ENCODE measurements at places on chromosomes 4 and X.

DNA sequence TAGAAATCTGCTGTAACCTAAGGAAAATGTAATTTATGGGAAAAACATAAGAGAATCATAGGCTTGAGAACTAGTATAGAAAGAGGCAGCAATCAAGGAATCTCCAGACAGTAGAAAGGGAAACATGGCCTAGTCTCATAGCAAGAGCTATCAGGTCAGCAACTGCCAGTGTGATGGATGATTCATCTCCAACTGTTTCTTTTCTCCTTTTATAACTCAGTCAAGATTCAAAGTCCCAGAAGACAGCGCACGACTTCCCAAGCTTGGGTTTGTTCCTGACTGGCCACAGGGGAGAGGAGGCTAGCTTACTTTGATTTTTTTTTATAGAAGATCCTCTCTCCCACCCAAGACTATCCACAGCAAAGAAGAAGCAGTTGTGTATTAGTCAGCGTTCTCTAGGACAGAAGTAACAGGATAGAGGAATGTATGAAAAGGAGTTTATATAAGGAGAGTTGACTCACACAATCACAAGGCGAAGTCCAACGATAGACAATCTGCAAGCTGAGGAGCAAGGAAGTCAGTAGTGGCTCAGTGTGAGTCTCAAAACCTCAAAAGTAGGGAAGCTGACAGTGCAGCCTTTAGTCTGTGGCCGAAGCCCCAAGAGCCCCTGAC is 181.5 kb downstream of the GC start:
- no peak for DNase-seq

GRCh38 chr4:41763729-41764128 is 15.2 kb upstream of the PHOX2B start:
- DNase-seq, result no peak

GRCh38 chr4:142350871-142351270 is 495.2 kb downstream of the INPP4B start:
- no peak for DNase-seq

GRCh38 chrX:97096385-97096784 is 212.7 kb downstream of the RPA4 start:
- DNase-seq, result no peak

DNA sequence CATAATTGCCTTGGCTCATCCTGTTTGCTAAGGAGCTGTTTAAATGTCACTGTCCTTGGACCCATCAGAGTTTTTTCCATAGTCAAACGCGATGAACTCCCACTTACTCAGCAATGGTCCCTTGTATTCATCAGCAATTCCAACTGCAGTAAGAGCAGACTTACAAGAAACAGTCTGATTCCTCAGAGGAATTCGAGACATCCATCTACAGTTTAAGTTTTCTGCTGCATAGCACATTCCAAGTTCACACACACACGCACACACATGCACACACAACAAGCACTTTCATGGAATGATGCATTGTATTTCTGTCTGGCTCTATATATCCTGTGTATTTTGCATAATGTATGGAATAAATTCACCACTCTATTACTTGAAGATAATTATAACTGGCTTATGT is 32.7 kb upstream of the TMEM150C start:
- DNase-seq, result peak; percentile 39

GRCh38 chr4:189001283-189001970 is 862.2 kb downstream of the TRIML1 start:
- no peak for DNase-seq

DNA sequence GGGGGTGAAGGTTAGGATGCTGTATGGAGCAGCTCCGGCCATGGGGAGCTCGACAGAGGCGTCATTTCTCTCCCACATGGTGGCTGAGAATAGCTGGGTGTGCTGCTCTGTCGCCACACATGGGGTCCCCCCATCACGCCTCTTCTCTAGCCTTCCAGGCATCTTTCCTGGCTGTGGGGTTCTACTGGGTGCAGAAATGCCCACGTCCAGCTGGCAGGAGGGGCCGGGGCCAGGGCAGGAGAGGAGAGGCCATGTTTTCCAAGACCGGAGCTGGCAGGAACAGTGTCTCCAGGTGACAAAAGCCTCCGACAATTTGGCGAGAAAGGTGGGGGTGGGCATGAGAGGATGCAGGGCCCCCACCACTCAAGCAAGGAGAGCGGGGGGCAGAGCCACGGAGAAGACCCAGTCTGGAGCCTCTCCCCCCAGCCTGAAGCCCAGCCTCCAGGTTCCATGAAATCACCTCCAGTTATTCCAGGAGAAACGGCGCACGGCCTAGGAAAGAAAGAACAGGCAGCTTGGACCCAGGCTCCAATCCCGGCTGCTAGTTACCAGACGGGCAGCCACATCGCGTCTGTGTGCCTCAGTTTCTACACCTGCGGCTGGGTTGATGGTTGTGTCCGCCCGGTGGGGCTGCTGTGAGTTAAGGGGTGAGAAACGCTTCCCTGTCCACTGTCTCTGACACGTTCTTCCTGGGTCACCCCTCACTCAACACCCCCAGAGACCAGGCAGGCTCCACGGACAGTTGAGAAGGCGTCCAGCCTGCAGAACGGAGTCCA is 27.4 kb upstream of the SPON2 start:
- no peak for DNase-seq

DNA sequence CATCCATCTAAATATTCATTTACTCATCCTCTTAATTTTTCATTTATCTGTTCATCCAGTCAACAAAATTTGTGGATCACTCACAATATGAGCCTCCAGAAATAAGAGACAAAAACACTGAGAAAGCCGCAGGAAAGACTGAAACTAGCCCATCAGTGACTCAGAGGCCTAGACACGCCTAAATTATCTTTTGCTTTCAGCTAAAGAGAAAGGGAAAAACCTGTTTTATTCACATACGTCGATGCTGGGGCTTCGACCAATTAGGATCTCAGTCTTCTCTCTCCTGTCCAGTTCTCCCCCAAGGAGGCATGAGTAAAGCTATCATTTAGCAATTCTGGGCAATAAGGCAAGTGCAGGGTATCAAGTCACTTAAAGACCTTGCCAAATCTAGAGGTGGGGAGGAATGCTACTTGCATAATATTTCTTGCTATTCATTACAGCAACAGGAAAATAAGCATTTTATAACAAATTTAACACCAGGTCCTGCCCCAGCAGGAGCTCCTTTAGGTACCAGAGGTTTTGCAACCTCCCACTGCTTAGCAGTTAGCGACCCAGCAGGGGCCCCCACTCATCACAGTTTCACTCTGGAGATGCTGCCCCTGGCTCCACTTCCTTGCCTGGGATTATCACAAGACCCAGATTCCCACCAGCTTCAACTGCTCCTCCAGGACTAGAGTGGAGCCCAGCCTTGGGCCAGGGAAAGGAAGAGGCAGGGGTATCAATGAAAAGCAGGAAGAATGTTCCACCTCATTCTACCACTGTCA is 30.1 kb upstream of the TMEM154 start:
- no peak for DNase-seq

DNA sequence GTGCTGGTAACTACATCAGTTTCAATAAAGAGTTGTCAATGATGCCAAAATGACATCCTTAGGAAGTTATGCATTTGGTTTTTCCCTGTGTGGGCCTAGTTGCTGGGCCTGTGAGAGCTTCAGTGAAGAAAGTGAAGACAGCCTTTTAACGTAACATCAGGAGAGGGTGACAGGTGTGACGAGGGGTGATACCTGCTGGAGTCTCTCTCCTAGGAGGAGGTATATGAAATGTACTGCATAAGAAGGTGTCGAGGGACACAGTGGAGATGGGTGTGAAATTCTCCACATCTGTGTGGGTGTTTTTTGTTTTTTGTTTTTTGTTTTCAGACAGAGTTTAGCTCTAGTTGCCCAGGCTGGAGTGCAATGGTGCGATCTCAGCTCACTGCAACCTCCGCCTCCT is 49.2 kb downstream of the EVC start:
- no peak for DNase-seq

DNA sequence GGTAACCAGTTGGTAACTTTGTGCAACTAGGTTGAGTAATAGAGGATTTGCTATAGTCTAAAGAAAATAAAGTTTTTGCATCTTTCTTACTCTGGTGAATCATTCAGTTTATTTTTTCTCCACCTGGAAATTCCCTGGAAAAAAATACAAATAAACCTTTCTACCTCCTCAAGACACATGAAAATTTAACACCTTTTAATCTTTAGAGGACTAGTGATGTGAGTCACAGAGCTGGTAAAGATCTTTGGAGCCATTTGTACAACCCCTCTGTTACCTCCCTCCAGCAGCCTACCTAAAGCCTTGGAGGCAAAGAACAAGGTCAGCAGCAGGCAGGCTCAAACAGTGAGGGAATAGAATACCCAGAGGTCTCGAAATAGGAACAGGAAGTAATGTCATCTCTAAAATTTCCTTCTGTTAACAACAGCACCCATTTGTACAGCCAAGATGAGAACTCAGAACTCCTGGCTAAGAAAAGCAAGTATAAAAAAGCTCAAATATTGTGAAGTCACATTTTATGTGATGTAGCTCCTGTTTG is 10.2 kb upstream of the MAOB start:
- DNase-seq, result no peak

- peak; percentile 23 for DNase-seq
Observed at GRCh38 chrX:100615005-100615404, 21.6 kb downstream of the TSPAN6 start.

DNA sequence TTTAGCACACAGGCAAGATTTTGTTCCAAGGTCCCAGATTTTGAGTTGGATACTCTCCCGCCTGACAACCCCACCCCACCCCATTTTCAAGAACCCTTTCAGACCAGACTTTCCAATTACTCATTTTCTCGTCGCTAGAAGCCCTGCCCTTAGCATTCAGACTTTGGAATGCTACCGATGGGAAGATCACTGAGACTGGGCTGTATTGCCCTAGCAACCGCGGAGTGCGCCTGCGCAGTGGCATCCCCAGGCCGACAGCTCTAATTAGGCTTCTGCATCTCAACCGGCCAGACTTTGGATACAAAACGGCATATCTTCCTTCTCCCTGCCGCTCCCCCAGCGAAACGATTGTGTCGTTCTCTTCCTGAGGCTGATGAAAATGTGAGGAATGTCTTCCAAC is 3.4 kb downstream of the MAGEE2 start:
- no peak for DNase-seq

DNA sequence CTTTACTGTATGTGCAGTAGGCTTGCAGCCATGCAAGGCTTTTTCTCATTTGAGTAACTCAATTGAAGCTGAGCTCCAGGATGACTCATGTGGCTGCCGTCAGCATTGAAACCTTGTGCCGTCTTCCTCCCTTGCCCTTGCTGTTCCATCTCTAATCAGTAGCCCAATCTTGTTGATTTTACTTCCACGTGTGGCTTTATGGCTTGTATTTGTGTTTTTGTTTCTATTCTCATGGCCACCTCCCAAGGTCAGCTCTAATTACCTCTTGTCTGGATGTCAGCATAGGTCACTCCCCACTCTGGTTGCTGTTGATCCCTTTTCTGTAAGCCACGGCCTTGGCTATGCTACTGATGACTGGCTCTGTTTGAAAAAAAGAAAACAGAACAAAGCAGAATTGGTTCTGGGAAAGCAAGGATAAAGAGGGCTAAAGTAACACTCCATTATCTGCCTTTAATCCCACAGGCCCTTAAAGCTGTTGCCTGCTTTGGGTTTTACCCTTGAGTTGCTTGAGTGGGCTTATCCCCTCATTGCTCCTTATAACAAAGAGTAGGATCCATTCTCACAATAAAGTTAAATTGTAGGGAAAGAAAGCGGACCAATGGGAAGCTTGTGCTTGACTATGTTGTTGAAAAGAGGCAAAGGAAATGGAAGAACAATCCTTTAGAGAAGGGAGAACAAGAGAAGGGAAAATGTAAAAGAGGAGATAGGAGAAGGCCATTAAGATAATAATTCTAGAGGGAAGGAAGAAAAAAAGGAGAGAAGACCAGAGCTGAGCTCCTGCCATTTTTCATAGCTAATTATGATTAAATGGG is 173.9 kb upstream of the PGRMC2 start:
- DNase-seq, result peak; percentile 52

- no peak for DNase-seq
Observed at GRCh38 chrX:150201841-150202240, 161.3 kb upstream of the MAMLD1 start.

- DNase-seq, result no peak
Observed at GRCh38 chr4:165926307-165926706, 53.3 kb downstream of the TLL1 start.

DNA sequence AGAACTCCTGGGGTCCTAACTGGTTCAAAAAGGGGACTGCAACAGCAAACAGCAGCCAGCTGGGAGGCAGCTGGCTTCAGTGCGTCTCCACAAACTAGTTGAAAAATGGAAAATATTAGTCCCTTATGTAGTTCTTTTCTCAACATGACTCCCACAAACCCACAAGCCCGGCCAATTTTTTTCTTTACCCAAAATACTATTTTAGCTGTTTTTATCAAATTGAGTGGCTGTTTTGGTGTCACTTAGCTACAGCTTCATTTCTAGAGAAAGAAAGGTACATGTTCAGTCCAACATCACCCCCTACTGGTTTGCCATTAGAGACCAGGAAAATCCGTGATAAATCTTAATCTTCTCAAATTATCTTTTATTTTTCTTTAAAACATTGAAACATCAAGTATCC is 97.2 kb downstream of the GUCY2F start:
- DNase-seq, result no peak

- no peak for DNase-seq
Observed at GRCh38 chrX:1443496-1444075, 9.1 kb downstream of the ASMTL start.

DNA sequence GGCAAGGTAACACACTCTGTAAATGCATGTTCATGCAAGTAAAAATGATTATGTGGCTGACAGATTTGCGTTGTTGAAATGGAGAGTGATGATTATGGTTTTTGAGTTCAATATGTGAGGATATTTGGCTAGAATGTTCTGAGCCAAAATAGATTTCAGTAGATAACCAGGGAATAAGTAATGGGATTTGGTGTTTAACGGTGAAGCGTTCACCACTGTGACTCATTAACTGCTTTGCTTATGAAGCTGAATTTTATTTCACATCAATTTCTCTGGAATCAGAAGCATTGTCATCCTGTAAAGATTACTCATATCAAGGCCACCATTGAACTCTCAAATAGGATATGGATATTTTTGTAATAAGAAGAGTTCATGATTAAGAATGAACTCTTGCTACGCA is 11.7 kb downstream of the AFP start:
- no peak for DNase-seq

- DNase-seq, result peak; percentile 41
Observed at GRCh38 chr4:122525865-122526264, 69.3 kb upstream of the IL2 start.

- peak; percentile 99 for DNase-seq
Observed at GRCh38 chr4:13701937-13702446, 74.5 kb upstream of the BOD1L1 start.

GRCh38 chrX:114073926-114074325 is 510.0 kb upstream of the HTR2C start:
- DNase-seq, result no peak

GRCh38 chr4:108774809-108775530 is 12.1 kb upstream of the ETNPPL start:
- no peak for DNase-seq
